Gastroesophageal sphincter (tissue), 4 donors: ENCODE measurements at places on chromosomes 12 and 14. TPM values are rescaled to one million over a fixed set of nuclear protein-coding genes. Genes with fewer than 3 reads are reported as not detected.

DNA sequence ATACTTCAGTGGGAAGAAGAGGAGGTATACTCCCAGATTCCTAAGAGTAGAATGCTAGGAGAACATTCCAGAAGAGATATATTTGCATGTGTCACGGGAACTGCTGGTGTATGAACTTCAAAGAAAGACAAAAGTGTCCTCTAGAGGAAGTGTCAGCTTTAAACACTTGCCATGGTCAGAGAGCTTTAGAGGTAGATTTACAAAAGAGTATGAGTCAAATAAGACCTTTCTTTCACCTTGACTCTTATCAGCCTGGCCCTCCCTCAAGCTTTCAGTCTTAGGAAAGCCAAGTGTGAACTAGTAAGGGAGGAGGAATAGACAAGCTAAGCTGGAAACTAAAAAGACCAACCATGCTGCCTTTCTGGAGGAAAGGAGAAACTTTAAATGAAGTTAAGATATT is 34.7 kb downstream of the COX8C start:
- no peak for ATAC-seq

GRCh38 chr12:77537663-77538062 is 293.0 kb upstream of the NAV3 start:
- ATAC-seq, result no peak

DNA sequence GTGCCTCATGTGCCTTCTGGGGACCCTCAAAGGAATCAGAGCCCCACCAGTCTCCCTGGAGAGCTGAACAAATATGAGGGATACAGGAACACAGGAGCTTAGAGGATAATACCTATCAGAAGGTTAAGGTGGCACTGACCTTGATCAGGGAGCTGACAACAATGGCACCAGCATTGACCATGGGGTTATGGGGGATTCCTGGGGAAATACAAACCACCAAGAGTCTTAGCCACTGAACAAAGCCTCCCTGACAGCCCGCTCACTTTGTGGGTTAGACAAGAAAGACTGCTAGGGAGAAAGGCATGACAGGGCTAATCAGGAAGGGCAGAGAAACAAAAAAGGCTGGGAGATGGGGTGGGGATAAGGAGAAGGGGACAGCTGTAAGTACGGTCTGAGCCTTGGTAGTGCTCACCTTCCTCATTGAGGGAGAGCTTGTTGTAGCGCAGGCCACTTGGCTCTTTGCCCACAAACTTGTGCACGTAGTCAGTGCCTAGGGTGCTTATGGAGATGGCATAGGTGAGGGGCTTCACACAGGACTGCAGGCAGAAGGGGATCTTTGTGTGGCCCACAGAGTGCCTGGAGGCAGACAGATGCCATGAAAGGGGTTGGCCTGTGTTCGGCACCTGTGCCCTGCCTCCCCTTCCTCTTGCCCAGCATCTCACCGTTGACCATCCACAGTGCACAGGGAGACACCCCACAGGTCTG is 9.3 kb downstream of the SPRYD4 start:
- no peak for ATAC-seq

- no peak for ATAC-seq
Measured at GRCh38 chr12:75482646-75483045, 2.1 kb downstream of the GLIPR1 start.

DNA sequence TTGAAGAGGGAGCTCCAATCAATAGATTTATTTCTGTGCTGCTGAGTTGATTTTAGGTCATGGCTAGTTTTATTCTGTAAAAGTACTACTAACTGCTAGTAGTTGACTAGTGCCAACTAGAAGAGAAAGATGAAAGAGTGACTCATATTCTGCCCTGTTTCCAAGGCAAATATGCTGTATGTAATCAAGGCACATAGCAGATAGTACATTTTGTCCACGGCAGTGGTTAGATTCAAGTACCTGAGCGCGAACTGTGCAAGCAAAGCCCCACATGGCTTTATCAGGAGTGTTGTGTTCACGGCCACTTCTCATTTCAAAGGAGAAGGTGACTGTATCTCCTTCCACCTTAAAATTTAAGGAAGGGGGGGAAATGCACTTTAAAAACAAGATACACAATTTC is 126.8 kb downstream of the TRAFD1 start:
- ATAC-seq, result no peak

DNA sequence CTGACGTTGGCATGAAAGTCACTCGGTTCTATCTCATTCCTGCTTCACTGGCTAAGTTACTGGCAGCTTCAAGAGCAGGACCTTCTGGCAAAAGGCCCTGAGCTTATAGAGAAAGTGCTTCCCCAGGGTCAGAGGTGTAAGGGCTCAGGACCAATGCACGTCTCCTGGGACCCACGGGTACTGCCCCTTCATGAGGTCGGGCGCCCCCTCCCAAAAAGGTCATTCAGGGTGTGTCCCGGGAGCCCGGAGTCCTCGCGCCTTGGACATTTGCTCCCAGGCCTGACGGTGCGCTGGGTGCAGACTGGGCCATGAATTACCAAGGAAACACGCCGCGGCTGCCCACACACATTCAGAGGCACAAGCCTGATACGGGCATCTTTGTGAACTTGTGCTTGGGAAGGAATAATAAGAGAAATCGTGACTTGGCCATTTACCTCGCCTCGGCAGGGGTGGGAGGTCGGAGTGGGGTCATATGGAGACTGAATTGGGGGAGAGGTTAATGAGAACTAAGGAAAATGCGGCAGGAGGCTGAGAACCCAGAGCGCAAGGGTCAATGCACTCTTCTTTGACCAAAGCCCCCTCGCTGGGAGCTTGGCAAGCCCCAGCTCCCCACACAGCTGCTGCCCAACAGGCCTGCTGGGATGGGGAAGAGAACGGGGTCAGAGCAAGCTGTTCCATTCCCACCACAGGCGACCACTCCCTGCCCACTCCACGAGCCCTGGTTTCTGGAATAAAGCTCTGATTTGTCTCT is 15.7 kb upstream of the SLC6A12 start:
- ATAC-seq, result no peak

- ATAC-seq, result no peak
Measured at GRCh38 chr14:68964300-68965093, 14.6 kb downstream of the ACTN1 start.

GRCh38 chr12:26179826-26180225 is 15.5 kb upstream of the SSPN start:
- ATAC-seq, result no peak

DNA sequence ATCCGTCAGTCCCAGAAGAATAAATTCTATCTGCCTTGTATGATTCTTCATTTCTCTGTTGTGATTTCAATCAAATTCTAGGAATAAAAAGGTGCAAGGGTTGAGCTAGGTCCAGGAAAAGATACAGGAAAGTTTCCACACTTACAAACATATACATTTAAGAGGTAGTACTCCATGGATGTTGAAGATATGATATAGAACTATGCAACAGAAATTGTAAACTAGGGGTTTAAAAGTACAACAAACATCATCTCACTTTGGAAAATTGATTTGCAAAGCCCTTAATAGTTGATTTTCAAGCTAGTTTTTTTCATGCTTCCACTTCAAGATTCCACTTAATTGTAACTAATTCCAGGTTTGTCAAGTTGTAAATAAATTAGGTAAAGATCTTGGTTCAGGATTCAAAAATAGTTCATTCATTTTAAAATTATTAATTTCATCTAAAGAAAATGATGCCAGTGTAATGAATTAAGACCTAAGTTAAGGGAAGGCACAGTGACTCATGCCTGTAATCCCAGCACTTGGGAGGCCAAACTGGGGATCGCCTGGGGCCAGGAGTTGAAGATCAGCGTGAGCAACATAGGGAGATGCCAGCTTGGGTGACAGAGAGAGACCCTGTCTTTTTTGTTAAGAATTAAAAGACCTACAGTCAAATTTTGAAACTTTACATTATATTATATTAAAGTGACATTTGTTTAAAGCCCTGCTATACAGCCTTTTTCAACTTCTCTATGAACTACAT is at the start of gene OR6C70:
OR6C70 (minus strand) TSS at position 51 of the 742 bp plus-strand sequence; CDS start at position 51, 0 bp downstream.
- no peak for ATAC-seq

- ATAC-seq, result no peak
Measured at GRCh38 chr14:100130521-100130920, 28.9 kb downstream of the DEGS2 start.

GRCh38 chr14:54339771-54340170 is 57.0 kb upstream of the CDKN3 start:
- ATAC-seq, result no peak

- no peak for ATAC-seq
Measured at GRCh38 chr14:102663440-102663839, 71.0 kb downstream of the RCOR1 start.

DNA sequence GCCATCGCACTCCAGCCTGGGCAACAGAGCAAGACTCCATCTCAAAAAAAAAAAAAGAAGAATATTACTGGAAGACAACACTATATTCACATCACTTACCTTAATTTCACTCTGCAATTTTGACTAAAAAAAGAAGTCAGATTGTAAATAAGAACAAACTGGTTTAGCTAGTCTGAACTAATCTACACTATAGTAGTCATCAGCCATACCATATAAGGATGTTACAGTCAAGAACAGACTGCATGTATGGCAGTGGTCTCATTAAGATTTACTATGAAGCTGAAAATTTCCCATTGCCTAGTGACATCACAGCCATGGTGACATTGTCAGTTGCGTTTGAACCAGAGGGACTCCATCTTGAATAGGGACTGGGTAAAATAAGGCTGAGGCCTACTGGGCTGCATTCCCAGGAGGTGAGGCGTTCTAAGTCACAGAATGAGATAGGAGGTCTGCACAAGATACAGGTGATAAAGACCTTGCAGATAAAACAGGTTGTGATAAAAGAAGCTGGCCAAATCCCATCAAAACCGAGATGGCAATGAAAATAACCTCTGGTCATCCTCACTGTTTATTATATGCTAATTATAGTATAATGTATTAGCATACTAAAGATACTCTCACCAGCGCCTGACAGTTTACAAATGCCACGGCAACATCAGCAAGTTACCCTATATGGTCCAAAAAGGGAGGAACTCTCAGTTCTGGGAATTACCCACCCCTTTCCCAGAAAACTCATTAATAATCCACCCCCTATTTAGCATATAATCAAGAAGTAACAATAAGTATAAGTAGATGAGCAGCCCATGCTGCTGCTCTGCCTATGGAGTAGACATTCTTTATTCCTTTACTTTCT is 51.2 kb downstream of the OSBPL8 start:
- ATAC-seq, result no peak

GRCh38 chr12:50751948-50752721 is 11.8 kb upstream of the ATF1 start:
- no peak for ATAC-seq

DNA sequence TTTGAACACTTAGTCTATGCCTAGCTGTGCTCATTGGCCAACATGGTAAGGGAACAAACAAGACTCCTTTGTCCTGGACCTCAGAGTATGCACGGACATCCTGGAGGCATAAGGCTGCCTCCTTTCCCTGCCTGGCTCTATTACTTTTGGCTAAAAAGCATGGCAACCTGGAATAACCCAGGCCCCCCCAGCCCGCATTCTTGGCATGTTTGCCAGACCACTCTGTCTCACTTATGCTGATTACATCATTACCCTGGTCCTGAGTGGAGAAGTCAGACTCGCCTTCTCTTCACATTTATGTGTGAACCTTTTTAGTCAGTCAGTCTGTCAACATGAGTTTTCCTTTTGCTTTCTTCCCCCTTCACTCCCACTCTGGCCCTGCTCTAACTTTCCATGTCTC is 58.0 kb upstream of the ELK3 start:
- no peak for ATAC-seq

DNA sequence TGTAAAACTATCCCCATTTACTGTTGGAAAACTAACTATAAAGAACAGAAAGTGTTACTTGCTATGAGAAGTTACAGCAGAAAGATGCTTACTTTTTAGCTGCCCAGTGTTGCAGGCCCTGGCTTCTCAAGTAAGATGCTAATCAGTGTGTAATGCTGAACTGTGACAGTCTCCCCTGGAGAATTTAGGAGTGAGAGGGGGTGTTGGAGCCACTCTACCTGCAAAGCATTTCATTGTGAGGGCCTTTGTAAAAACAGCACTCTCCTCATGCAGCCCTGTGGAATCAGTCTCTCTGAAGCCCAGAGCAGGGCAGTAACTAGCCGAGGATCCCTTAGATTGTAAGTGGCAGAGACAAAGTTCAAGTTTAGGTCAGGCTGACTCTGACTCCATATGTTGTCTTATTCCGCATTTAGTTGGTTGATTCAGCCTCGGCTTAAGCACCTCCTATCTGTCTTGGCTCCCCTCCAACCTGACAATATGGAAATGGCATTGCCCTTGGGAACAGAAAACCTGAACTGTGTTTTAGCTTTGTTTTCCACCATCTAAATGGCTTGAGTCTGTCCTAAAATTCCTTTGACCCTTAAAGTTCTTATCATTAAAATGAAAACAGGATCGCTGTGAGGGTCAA is 141.3 kb downstream of the PRKCH start:
- ATAC-seq, result no peak

DNA sequence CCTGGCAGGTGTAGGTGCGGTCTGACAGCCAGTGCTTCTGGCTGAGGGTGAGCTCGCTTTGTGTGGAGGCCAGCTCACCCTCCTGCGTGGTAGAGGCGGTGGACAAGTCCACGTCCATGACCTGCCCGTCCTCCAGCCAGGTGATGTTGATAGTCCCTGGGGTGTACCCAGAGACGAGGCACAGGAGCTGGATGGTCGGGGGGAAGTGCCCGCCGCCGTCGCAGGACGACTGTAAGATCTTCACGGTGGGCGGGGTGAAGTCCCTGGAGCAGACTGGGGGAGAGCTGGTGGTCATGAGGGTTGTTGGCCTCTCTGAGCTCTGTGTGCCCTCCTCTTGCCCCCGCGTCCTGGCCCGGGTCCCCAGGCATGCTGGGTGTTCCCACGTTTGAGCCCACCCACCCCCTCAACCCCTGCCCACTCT is 74.6 kb downstream of the TMEM121 start:
- ATAC-seq, result no peak

GALNT8 gene
- total RNA-seq, result 1.4 TPM

OTUB2 gene
- 0.67 TPM for total RNA-seq

TAS2R50 gene
- total RNA-seq, result 3.0 TPM

ARMH4 gene
- 4.7 TPM for total RNA-seq

KCTD10 gene
- 104 TPM for total RNA-seq

LRRC74A gene
- not detected for total RNA-seq

NTS gene
- total RNA-seq, result 0.66 TPM

SIRT4 gene
- 3.9 TPM for total RNA-seq

SLC39A9 gene
- total RNA-seq, result 41.5 TPM

ASIC1 gene
- 4.9 TPM for total RNA-seq

OAS2 gene
- 6.7 TPM for total RNA-seq

DMAC2L gene
- total RNA-seq, result 28.3 TPM

KCNMB4 gene
- 7.2 TPM for total RNA-seq
